GM12865 (cell line): ENCODE measurements at places on chromosomes 13 and 19.
A peak's percentile ranks its signal among the peaks of the same experiment; 100 is the strongest.

DNA sequence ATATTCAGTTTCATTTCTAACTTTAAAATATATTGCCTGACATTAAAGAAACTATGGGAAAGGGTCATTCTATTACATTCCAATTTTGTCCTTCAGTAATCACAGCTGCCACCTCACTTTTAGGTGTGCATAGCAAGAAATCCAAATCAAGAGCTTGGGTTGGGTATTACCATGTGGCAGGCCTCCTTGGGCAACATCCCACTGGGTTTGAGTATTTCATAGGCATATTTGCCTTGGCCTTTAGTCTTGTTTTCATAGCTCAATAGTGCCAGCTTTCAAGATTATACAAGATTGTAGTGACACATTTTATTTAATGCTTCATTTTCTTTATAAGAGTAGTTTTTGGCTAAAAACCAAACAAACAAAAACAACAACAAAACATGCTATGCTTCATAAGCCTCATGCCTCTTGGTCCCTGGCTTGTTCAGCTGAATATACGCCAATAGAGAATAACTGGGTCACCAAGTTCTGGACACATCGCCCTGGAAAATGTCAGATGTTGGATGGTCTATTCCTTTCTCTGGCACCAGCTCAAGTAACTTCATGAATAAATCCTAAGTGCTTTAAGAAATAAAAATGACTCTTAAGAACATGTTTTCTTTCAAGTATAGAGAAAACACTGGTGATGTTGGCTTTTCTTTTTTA, 167.4 kb upstream of the STARD13 start:
- no peak for DNase-seq

DNA sequence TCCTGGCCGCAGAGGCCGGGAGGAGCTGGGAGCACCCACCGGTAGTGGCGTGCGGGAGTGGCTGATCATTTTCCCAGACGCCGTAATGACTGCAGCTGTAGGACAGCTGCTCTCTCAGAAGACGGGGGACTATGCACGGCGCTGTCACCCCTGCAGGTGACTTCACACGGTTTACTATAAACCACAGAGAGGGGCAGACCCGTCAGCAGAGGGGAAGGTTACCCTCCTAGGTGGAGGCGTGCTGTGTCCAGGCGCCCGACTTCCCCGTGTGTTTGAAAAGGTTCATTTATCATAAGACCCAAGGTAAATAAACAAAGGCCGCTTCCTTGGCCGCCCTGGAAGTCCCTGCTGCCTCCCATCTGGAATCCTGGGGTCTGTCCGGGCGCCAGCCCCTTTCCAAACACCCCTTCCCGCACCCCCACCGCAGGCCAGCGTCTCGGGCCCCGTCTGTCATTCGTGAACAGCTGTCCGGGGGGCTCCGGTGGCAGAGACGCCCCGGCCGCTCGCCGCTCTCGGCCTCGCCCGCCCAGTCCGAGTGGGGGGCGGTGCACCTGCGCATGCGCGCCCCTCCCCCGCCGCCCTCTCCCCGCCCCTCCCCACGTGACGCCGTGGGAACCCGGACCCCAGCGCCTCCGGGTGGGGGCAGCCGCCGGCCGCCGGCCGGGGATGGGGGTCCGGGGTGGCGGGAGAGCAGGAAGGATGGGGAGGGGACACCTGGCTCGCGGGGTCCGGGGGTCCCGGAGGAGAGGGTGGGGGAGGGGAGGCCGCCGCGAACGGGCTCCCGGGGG, 915 bp downstream of the SHC2 start:
- no peak for DNase-seq

DNA sequence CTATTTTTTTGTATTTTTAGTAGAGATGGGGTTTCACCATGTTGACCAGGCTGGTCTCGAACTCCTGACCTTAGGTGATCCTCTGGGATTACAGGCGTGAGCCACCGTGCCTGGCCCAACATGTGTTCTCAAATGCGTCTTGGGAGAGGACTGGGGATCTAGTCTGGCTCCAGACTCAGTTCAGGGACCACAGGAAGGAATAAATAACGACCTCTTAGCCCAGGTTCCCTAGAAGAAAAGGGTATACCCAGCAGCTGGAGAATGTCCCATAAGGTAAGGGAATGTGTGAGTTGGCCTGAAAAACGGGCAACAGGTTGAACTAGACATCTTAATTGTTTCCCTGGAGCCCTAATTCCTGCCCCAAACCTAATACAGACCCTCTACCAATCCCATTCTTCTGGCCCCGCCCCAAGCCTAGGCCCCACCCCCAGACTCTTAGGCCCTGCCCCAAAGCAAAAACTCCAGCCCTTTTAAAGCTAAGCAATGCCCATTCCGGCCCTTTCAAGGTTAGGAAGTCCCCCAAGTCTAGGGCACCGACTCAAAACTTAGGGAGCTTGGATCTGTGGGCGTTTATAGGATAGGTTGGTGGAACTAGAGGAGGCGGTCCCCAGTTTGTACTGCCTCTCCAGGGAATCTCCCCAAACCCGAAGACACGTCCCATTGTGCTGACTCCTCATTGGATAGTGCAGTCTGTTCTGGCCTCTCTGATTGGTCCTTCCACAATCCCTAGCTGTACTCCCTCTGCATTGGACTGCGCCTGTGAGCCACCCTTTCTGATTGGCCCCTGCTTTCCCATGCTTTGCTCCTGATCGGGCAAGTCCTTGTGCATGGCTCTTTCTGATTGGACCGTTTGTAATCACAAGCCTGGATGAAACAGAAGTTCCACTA, 5.4 kb upstream of the LRFN1 start:
- DNase-seq = no peak

DNA sequence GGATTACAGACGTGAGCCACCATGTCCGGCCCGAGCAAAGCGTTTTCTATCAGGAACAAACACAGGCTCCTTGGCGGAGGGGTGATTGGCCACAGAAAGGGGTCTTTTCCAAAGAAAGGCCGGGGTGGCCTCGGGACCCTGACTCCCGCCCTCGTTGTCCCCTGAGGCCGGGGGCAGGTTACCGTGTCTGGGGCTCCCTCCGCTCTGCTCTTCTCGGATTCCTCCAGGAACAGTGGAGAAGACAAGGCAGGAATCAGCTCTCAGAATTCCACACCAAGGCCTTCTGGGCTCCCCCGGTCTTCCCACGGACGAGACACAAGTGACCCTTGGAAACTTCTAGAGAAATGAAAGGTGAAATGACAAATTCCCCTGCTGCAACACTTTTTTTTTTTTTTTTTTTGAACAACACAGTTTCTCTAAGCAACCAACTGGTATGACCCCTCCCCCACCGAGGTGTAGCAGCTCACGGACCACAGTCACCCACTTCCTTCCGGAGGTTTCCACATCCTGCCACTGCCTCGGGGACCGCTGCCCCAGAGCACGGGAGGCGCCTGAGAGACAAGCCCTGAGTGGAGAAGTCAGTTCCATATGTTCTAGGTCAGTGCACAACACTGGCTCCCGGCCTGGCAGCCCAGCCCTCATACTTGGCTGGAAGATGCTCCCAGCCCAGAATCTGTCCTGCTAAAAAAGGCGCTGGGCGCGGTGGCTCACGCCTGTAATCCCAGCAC, 11.0 kb downstream of the MOB3A start:
- peak; percentile 99 for DNase-seq

GRCh38 chr19:584240-585001, 5.3 kb upstream of the HCN2 start:
- peak; percentile 68 for DNase-seq

GRCh38 chr19:51119611-51120010, 5.1 kb upstream of the SIGLEC9 start:
- no peak for DNase-seq

- DNase-seq = no peak
Measured at GRCh38 chr13:31674051-31674450, 65.3 kb upstream of the RXFP2 start.

DNA sequence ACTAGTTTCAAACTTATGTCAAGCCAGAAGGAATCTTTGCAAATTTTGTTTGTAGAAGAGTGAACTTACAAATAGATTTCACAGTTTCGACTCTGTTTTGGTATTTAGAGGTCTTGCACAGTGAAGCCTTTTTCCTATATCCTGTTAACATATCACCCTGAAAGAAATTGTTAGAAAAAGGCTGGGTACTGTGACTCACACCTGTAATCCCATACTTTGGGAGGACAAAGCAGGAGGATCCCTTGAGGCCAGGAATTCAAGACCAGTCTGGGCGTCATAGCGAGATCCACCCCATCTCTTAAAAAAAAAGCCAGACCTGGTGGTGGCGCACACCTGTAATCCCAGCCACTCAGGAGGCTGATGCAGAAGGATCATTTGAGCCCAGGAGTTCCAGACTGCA, 224.0 kb downstream of the GGACT start:
- no peak for DNase-seq

- no peak for DNase-seq
Measured at GRCh38 chr19:58406818-58407657, 1.4 kb upstream of the ZNF584 start.

GRCh38 chr13:25178070-25178469, 6.0 kb upstream of the AMER2 start:
- DNase-seq = no peak

DNA sequence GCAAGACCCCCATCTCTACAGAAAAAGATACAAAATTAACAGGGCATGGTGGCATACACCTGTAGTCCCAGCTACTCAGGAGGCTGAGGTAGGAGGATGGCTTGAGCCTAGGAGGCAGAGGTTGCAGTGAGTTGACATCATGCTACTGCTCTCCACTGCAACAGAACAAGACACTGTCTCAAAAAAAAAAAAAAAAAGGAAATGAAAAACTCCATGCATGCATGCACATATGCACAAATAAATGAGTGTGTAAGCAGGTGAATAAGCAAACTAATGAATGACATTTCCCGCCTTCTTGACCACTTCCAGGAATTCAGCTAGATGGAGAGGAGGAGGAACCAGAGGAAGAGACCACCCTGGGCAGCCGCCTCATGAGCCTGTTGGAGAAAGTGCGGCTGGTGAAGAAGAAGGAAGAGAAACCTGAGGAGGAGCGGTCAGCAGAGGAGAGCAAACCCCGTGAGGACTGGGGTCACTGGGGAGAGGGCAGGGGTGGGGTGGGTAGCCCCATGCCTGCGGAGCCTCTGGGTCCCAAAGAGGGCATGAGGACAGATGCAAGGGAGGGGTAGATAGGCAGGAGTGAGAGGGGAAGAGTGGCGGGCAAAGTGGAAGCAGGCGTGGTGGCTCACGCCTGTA, 58.8 kb downstream of the RYR1 start:
- DNase-seq = no peak

DNA sequence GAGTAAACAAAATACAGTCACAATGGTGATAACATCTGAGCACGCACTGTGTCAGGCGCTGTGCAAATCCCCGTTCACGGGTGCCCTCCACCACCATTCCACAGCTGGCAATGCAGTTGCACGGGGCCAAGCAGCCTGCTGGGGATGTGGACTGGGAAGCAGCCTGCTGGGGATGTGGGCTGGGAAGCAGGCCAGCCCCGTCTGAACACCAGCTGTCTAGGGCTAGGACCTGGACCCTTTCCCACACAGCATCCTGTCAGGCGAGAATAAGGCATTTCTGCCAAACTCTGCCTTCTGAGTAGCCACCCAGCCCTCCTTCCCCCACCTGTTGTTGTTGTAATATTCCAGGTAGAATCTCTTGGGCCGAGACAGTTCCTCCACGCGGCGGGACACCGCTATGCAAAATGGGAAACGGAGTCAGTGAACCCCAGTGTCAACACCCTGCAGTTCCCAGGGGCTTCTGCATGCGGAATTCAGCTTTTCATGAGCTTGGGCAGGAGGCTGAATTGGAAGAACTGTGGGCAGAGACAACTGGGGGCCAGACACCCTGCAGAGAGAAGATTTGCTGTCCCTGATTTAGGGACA, 27.8 kb upstream of the MIER2 start:
- DNase-seq = no peak

DNA sequence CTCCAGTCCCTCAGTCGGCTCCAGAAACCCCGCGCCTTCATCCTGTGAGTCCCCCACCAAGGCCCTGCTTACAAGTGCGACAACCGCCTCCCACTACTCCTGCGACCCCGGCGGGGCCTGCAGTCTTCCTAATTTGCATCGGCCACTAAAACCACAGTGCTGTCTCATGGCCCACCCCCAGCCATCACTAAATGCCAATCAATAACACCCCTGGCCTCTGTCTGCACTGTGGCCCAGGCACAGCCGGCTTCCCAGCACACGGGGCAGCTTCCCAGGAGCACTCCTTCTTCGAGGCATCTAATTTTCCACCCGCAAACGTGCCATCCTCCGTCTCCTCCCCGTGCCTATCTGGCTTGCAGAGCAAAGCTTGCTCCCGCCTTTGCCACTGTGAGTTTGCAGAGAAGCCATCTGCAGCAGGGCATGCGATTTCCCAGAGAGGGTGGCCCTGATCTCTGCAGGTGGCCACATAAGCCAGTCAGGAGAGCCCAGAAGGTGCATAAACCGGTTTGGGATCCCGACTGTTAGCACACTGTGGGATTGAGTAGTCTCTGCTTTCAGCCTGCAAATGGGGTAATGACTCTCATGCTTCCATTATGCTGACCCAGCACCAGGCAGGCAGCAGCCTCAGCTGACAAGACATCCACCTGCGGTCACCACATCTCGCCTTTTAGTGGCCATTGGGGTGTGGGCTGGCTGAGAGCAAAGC, 34.0 kb upstream of the USE1 start:
- DNase-seq = no peak

DNA sequence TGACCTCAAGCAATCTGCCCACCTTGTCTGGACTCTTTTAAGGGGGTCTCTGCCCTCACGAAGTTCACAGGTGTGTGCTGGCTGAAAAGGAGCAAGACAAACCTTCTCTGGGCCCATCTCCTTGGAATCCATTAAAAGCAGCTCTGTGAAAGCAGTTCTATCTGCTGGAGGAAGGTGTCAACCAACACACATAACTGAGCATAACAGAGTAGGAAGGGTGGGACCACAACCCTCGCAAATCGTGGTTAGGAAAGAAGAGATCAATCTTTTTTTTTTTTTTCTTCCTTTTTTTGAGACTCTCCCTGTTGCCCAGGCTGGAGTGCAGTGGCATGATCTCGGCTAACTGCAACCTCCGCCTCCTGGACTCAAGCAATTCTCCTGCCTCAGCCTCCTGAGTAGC, 1.4 kb downstream of the SUGP2 start:
- DNase-seq = no peak
